Activated CD4-positive, CD25-positive, alpha-beta regulatory T cell (primary cell): ENCODE measurements at places on chromosomes 16 and 17.

- DNase-seq, result no peak
These were observed 83.6 kb downstream of the RGS9 start for GRCh38 chr17:65220732-65221131.

DNA sequence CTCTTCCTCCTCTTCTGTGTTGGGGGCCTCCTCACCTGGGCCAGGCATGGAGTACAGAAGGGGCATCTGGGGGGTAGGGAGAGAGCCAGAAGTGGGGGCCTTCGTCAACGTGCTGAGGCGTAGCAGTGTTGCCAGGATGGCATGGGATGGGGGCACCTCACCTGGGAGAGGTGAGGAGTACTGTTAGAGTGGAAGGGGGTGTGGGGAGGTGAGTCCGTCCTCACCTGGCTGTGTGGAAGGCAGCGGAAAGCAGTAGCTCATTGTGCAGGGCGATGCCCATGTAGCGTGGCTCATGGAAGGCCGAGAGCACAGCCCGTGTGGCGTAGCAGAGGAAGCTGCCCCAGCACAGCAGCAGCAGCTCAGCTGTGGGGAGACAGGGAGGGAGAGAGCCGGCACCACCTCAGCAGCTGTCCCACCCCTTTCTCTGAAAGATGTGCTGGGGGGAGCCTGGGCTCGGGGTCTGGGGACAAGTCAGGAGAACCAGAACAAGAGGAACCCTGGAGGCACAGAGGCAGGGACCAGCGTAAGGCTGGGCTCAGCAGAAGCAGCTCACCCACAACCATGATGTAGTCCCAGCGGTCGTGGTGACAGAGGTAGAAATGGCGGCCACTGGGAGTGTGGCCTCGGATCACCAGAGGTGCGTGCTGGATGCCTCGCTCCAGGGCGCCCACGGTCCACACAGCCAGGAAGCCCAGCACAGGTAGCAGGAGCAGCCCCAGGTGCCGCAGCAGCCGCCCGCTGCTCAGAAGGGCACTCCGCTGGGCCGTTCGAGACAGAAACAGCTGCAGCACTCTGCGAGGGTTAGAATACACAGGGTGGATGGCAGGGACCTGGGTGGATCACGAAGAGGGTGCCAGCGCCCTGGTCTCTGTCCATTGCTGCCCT, 9.0 kb downstream of the GPR179 start:
- no peak for DNase-seq

DNA sequence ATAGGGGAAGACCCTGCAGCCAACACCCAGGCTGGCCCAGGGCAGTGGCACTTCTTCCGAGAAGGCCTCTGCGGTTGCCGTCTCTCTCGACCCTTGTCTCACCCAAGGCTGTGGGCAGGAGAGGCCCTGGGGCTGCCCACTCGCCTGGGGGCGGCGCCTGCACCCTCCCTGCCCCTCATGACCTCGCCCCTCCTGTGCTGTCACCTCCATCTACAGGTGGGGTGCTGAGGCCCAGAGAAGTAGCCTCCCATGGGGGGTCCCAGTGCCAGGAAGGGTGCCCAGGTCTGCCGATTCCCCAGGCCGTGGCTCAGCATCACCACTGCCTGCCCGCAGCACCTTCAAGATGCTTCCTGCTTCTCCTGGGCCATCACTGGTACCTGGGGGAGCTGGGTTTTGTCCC, 992 bp downstream of the NLRC3 start:
- no peak for DNase-seq

- DNase-seq, result no peak
These were observed 181.4 kb downstream of the ENGASE start for GRCh38 chr17:79255926-79256585.

- DNase-seq, result no peak
These were observed 20.0 kb downstream of the NUP93 start for GRCh38 chr16:56749672-56750491.
